ENCODE measurements at places on chromosomes 4 and X.

DNA sequence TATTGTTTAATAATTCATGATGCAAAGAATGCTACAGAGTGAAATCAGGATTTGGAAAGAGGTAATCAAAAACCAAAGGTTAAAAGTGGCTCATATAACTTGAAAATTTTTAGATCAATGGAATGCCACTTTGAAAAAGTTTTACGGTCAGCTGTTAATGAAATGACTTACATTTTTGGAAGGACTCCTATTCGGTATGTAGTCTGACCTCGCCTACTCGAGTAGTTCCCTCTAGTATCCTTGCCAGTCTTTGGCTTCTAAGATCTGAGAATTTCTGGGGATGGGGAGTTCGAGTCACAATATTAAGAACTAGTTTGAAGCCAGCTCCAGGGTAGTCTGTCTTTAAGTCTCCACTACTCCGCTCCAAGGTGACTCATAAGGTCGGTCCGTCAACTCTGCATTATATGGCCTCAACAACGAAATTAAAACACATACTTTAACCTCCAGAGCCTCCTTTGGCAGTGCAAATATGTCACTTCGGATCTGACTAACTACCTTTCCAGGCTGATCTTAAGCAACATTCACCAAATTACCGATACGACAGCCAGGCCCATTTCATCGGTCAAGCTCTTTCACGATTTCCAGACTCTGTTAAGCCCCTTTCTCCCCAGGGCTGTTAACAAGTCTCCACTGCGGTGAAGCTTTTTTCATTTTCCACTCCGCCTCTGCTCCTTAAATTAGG lies 733 bp upstream of the NAA15 start:
- peak; percentile 19 for DNase-seq

GRCh38 chr4:53861856-53862610 lies 202.4 kb downstream of the CHIC2 start:
- DNase-seq = no peak

- DNase-seq = no peak
These were observed 132.8 kb downstream of the PDGFC start for GRCh38 chr4:156838761-156839160.

DNA sequence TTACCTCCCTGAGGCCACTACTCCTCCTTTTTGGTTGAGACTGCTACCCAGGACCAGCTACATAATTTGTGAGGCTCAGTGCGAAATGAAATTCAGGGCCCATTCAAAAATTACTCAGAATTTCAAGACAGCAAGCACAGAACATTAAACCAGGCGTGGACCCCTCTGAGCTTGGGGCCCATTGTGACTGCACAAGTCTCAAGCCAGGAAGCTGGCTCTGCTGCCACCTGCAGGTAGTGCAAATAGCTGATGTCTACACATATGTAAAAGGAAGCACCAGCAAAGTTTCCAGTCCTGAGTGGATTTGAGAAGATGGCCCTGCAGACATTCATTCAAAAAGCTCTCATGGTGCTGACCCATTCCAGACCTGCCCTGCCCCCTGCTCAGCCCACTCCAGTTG lies 213.4 kb upstream of the LNX1 start:
- no peak for DNase-seq

DNA sequence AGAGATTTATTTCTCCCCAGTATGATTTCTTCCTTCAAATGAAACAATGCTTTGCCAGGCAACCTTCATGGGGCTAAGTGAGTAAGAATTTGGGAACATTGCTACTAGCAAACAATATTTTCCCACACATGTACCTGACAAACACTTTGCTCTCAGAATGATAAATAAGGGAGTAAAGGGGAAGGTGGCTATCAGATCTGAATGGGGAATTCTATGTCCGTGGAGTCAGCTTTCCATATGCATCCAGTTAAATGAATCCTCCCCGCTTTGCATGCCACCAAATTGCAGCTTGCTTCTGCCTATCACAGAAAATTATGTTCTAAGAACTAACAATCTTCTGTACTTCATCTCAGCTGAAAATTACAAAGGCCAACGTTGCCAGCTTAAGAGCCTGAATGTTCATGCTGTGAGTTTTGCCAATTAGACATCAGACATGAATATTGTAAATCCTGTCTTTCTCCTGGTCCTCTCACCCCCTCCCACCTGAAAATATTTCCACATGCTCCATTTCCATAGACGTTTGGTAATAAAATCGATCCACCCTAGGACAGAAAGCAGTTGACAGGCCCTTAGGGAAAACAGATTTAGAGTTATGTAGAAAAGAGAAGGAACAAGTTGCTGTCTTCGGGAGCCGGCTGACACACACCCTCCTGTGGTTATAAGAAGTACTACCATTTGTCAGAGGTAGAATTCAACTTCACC lies 6.3 kb downstream of the MEPE start:
- DNase-seq = no peak

GRCh38 chr4:118682928-118683327 lies 2.3 kb upstream of the METTL14 start:
- no peak for DNase-seq

DNA sequence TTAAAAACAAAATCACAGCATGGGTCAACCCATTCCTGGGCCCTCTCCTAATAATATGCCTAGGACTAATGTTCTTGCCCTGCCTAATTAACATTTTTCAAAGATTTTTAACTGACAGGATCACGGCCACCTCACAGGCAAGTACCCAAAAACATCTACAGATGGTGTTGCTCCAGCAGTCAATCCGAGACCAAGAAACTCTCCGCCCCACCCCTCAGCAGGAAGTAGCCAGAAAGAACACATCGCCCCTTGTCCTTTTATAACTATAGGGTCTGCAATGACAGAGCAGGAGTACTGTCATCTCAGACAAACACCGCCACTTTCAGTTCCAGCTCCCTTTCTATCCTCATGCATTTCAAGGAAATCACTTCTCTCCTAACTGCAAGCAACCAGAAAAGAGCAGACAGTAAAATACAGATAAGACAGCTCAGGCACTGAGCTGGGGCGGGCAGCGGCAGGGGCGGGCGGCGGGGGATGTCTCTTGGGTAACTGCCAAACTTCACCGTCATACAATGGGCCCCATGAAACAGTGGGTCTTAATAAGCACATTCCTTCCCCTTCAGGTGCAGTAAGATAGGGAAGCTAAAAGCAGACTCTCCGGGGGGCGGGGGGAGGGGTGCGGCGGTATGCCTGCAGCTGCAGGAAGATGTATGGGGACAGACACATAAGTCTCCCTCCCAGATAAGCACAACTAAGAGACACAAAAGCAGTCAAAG lies 67.4 kb downstream of the ZNF182 start:
- DNase-seq = no peak

- no peak for DNase-seq
These were observed 38.9 kb upstream of the TLR2 start for GRCh38 chr4:153645183-153645582.

DNA sequence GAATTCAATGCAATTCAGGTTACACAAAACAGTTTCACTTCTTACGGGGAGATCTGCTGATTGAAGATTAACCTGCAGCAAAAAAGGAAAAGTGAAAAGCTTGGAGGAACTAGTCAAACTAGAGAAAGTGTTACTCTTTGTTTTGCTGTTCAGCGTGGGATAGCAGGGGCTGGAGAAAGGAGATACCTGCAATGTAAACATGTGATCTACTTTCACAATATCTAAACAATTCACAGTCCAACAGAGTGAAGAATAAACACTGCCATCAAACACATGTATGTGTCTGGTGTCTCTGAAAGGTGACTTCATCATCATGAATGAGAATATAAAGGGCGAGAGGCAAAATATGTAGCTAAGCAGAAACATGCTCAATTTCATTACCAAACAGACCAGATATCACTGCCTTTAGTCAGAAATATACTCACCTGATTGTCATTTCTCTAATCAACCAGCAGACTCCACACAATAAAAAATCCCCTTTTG lies 26.4 kb downstream of the NIPAL1 start:
- DNase-seq = no peak

- DNase-seq = no peak
These were observed 15.6 kb downstream of the LAMTOR3 start for GRCh38 chr4:99878604-99879003.

- no peak for DNase-seq
These were observed 328.6 kb upstream of the F9 start for GRCh38 chrX:139201924-139202323.

- DNase-seq = no peak
These were observed 139.4 kb downstream of the EVC2 start for GRCh38 chr4:5568931-5569330.

GRCh38 chrX:20312018-20312417 lies 45.3 kb upstream of the RPS6KA3 start:
- DNase-seq = no peak

- DNase-seq = no peak
These were observed 549.8 kb upstream of the PRKX start for GRCh38 chrX:4263030-4263803.

- DNase-seq = no peak
These were observed 221.3 kb downstream of the RAB28 start for GRCh38 chr4:13262816-13263215.

DNA sequence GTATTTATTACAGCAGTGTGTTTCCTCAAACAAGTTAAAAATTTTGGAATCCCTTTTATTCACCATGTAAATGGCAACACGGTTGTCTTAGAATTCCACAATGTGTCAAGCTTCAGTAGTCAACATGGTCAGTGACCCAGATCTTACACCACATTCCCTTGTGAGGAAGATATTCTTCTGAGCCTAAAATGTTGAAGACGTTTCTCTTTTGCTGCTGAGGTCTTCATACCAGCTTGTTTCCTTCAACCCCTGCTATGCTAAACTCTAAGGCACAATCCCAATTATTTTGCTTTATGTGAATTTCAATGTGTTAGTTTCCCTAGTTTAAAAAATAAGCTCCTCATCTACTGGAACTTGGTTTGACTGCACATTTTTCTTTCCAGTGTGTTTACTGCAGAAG lies 17.6 kb upstream of the LDB2 start:
- no peak for DNase-seq

DNA sequence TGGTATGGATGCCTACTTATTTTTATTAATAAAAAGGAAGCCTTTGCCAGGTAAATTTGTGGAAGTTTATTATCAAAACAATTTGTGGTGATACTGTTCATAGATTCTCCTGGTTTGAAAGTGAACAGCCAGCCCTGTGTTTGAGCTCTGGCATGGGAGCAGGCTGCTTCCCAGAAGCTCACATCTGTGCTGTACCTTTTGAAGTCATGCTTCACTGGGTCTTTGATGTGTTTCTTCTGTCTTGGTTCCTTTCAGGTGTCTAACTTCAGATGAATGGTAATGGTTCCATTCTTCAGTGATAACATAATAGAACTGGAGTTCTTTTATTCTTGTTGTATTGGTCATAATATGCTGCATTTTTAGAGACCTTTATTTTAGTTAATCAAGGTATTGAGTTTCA lies 85.5 kb downstream of the BMPR1B start:
- no peak for DNase-seq

DNA sequence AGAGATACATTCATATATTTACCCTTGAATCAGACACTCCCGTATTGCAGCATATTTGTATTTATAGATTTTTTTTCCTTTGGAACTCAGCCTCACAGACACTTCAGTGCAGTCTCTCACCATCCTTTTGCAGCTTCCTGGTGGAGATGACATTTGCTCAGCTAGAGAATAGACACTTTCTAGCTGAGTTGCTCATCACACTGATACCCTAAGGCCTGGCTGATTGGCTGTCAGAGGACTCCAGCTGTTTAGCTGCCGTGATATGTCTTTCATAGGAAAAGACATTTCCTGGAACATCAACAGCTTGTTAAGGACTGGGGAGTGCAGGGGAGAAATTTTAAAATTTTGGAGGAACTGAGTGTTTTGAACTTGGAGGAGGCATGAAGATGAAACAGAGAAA lies 429.6 kb downstream of the SMARCA1 start:
- DNase-seq = no peak

- DNase-seq = no peak
These were observed 244.5 kb upstream of the SPANXN1 start for GRCh38 chrX:145002771-145003170.

DNA sequence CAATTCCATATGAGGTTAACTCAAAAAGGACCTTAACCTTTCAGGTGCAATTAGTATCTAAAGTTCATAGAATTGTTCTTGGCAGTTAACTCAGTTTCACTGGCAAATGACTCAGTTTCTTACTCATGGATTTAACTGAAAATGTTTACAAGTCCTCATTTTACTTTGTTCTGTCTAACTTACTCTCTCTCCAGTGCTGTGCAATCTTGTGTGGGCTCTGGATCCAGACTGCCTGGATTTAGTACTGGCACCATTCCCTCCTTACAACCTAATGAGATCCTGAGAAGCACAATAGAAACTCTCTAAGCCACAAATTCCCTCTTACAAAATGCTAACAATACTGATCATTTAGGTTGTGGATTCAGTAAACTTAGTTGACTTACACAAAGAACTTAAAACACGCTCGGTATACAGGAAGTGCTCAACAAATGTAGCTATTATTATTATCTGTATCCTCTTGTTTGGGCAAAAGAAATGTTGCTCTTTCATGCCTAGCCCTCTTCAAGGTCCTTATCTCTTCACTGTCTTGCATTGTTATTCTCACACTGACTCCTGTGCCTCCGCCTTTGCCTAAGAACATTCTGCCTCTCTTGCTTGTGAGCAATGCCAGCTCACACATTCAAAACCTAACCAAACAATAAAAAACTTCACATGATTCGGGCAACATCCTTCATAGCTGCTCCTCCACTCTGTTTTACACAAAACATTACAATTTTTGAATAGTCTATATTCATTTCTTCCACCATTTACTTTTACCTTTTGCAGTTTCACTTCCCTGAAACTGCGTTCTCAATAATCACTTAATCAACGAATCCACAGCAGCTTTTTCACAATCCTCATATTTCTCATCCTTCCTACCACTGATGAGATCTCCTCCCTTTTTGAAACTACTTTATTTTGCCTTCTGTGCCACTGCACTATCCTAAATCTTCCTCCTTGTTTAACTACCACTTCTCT lies 91.8 kb downstream of the PDE5A start:
- DNase-seq = no peak

DNA sequence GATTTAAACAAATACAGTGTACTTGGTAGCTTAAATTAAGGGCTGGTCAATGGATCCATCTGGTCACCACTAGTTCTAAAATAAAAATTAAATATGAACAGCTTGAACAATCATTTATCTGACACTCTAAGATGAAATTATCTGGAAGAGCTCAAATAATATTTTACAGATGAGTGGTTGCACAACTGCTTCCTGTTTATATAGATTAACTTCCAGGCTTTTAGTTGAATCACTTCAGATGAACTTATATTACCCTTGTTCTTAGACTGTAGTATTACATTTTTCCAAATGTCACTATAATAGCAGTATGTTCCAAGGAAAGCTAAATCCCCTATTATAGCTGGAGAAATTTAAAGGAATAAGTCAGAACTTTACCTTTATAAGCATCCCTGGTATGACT lies 92.4 kb upstream of the SMIM10 start:
- no peak for DNase-seq

- DNase-seq = no peak
These were observed 44.8 kb downstream of the RBPJ start for GRCh38 chr4:26365537-26366150.

DNA sequence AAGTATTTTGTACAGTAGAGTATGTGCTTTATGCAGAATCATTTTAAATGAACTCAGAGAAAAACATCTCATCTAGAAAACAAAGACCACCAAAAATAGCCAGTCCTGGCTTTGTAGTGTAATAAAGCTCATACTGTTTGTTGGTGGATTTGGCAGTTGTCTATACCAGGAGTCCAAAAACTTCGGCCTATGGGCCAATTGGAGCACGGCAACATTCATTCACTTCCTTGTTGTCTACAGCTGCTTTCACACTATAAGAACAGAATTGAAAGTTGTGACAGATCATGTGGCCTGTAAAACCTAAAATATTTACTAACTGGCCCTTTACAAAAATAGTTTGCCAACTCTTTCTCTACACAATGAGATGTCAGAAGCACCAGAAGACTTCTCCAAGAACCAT lies 5.3 kb downstream of the FBXW7 start:
- DNase-seq = no peak

GRCh38 chr4:20151436-20151835 lies 100.3 kb upstream of the SLIT2 start:
- no peak for DNase-seq
